ENCODE measurements at places on chromosomes 16 and 17.

- no peak for DNase-seq
These were observed 583 bp upstream of the CYLD start for GRCh38 chr16:50741225-50741780.

GRCh38 chr16:82792693-82793092 is 165.9 kb downstream of the CDH13 start:
- DNase-seq, result no peak

- DNase-seq, result no peak
These were observed 204.9 kb downstream of the LGALS9B start for GRCh38 chr17:20262226-20263114.

DNA sequence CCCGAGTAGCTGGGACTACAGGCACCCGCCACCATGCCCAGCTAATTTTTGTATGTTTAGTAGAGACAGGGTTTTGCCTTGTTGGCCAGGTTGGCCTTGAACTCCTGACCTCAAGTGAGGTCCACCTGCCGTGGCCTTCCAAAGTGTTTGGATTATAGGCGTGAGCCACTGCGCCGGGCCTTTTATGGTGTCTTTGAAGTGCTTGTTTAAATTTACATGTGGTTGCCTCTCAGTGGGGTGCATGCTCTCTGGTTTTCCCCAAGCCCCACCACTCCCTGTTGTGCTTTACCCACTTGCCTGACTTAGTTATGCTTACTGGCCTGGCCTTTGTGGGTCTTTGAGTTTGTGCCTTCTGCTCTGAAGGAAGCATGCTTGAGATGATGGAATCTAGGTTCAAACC is 132.0 kb downstream of the PRKCB start:
- DNase-seq, result no peak

DNA sequence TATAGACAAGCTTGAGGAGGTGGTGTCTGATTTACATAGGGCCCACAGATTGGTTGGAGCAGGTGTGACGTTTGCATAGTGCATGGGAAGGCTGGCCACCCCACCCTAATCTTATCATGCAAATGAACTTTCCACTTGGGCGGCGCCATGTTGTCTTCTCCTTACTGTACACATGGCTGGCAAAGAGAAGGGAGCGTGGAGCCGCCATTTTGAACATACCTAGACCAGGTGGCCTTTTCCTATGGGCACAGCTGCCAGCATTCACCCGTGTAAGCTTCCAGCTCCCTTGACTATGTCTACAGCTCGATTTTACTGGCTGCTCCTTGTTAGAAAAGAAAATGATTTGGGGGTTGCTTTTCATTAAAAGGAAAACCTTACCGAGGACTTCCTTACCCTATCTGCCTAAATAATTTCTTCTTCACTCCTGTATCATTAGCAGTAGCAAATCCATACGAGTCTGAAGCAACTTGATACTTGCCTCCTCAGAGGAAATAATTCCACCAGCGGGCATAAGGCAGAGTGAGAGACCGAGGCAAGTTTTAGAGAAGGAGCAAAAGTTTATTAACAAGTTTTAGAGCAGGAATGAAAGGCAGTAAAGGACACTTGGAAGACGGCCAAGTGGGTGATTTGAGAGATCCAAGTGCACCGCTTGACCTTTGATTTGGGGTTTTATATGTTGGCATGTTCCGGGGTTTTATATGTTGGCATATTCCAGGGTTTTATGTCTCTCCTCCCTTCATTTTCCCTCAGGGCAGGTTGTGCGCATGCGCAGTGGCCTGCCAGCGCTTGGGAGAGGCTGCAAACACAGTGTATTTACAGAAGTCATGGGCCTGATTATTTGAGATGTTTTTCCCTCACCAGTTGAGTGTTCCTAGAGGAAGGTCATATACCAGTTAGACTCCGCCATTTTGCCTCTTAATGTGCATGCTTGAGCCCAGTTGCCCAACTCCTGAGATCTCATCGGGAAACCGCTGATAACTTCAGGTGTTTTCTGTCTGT is 65.7 kb downstream of the MARF1 start:
- DNase-seq, result no peak

DNA sequence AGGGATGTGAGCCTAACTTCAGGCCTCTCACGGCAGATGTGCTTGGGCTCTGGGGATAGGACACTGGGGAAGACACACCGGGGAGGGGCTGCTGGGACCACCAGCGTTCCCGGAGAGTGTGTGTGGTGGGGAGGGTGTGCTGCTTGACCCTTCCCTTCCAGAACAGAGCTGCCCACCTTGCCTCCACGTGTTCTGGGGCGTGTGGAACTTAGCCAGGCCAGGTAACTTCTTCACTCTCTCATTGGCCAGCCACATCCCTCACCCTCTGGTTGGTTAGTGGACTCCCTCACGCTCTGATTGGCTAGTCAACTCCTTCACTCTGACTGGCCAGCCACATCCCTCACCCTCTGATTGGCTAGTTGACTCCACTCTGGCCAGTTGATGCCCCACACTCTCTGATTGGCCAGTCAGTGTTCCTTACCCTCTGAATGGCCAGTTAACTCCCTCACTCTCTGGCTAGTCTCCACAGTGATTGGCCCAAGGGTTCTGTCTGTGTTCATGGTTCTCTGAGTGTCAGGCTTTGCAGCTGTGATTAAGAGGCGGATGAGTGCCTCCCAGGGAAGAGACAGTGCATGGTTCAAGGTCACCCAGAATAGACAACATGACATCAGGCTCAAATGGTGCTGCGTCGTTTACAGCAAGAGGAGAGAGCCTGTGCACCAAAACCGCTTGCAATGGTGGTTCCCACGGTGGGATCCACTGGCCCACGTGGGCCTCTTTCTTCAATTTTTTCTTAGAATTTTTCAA is 10.0 kb downstream of the TMEM235 start:
- peak; percentile 65 for DNase-seq

DNA sequence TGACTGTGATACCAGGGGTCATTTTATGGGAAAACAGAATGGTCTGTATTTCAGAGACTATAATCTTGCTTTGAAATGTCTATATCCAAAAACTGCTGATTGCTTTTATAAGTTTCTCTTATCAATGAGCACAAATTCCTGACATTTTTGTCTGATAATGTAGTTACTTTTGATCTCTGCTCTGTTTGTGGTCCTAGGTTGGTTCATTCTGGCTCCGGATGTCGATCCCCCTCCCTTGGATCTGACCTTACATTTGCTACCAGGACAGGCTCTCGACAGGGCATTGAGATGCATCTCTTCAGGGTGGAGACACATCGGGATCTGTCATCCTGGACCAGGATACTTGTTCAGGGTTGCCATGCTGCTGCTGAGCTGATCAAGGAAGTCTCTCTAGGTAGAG is 27.3 kb upstream of the VPS4A start:
- DNase-seq, result no peak

DNA sequence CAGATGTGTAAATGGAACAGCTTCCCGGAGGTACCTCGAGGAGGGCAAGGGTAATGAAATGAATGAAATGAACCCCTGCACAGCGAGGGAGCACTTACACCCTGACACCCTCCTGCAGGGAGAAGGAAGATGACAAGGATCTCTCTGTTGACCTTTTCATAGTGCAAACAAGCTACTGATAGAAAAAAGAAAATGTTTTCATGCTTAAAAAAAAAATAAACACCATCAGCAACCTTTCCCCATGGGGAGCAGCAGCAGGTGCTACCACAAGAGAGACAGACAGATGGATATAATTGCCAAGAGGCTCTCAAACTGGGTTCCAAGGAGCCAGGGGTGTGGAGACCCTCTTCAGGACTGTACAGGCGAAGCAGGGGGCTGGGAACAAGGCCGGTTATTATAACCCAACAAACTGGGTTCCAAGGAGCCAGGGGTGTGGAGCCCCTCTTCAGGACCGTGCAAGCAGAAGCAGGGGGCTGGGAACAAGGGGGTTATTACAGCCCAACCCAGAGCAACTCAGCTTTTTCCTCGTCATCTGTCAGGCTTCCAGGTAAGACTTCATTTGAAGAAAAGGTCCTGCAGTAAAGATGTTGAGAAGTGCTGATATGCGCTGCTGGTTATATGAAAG is 718 bp upstream of the RPH3AL start:
- DNase-seq, result no peak

DNA sequence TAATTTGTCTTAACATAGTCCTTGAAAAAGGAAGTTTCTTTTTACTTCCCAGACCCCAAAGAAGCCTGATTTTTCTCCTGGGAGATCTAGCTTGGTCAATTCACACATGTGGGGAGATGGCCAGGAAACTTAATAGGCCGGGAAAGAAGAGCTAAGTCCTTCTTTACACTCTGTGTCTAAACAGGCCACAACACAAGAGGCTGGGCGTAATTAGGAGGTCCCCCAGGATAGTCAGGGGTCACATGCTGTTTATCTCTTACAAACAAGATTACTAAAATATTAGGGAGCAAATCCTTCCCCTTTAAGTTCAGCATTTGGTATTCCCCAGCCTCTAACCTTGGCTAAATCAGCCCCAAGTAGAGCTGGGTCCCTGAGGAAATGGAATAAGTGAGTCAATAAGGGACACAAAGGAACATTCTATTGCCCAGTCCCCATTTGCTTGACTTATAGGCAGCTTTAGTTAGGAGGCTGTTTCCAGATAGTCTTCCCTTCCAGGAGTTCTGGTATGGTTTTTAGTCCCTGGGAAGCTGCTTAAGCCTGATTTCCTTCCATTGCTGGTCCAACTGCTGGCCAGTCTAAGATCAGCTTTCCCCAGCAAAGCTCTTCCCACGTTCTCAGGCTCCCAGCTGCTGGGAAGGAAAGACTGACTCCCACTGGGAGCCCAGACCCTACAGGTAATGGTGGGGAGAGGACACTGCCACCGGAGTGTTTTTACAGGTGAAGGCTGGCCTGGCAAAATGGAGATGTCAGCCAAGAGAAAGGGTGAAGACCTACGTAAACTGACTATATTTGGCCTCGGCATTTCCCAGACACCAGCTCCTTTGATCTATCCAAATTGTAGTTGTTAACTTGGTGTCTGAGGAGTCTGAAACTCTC is 14.1 kb upstream of the HOXB9 start:
- no peak for DNase-seq

DNA sequence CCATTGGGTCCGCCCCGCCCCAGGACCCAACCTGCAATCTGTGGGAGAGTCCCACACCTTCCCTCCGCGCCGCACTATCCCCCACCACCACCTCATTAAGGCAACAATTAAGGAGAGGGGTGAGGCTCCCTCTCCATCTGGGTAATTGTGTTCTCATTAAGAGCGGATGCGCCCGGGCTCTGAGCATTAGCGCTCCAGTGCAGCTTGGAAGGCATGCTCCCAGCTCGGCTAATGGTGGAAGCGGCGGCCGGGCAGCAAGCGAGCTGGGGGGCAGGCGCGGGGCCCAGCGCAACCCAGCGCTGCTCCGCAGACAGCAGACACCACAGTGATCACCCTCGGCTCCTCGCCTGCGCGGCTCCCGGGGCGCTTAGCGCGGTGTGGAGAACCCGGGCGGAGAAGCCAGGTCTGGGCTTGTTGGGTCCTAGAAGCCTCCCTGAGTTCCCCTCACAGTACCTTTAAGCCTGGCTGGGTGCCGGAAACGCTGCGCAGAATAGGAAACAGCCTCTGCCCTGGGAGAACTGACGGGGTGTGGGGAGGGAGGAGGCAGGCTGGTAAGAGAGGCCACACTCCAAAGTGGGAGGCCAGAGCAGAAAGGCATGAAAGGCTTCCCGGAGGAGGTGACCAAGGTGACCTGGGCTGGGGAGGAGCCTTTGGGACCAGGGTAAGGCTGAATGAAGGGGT is 6.4 kb downstream of the CBLN1 start:
- DNase-seq, result no peak

DNA sequence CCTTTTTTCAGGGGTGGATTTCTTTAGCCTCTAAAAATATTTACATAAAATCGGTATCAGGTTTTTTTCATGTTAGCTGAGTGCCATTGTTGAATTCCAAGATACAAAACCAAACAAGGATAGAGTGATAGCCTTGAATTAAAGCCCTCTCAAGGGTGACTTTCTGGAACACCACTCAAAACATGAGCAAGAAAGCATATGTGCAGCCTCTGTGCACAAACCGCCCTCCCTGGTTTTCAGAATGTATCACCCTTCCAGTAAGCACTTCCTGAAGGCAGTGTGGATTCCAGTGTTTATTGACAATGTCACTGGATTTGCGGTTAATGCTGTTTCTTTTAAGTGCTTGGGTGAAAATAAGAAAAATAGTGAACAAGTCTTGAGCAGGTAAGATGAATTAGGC is 597.7 kb downstream of the TMEM114 start:
- DNase-seq, result no peak

GRCh38 chr16:66308096-66308495 is 58.4 kb upstream of the CDH5 start:
- DNase-seq, result no peak

DNA sequence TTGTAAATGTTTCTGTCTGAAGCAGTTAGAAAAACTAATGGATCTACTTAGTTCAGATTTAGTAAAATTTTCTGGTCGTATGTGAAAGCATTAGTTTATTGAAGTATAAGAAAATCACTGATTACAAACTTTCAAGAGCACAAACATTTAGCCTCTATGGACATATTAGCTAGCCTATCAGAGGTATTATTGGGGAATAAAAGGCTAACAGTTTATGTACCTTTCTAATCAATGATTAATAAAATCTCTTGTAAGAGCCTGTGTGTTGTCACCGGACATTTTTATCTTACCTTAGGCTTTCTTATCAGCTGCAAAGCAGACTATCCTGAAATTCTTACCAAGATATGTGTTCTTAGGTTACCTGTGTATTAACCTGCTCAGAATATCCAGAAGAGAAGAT is 21.2 kb downstream of the ZPBP2 start:
- DNase-seq, result no peak

GRCh38 chr17:65121916-65122806 is 15.0 kb upstream of the RGS9 start:
- DNase-seq, result no peak

GRCh38 chr17:65662196-65662595 is 100.7 kb upstream of the AXIN2 start:
- DNase-seq, result no peak

GRCh38 chr16:9846362-9847099 is 335.7 kb downstream of the GRIN2A start:
- DNase-seq, result no peak

DNA sequence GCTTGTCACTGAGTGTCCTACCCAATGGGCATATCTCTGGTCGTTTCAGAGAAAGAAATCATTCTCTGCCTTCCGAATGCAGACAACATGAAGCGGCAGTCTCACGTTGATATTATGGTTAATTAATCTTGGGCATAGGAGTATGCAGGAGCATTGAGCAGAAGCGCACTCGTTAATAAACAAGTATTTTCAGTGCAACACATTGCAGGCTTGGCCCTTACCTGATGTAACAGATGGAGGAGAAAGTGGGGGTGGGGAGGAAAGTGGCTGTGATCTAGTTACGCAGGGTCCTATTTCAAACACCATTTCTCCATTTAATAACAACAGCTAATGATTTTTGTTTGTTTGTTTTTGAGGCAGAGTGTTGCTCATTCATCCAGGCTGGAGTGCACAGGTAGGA is 414.0 kb upstream of the RBFOX1 start:
- no peak for DNase-seq

DNA sequence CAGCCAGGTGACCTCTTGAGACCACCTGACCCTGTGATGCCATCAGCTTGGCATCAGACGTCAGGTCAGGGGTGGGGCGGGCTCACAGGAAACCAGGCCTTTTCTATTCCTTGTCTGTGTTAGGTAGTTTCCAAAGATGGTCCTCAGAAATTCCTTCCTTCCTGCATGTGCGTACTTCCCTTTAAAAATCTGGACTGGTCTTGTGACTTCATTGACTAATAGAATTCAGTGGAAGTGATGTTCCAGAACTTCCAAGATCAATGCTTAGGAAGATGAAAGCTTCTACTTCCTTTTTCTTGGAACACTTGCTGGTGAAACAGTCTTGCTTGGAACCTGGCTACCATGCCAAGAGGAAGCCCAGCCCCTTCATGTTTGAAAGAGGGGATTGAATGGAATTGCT is 10.0 kb upstream of the N4BP1 start:
- no peak for DNase-seq

Measured in HEK293T (cell line).